ENCODE measurements at places on chromosomes 3 and 15.

DNA sequence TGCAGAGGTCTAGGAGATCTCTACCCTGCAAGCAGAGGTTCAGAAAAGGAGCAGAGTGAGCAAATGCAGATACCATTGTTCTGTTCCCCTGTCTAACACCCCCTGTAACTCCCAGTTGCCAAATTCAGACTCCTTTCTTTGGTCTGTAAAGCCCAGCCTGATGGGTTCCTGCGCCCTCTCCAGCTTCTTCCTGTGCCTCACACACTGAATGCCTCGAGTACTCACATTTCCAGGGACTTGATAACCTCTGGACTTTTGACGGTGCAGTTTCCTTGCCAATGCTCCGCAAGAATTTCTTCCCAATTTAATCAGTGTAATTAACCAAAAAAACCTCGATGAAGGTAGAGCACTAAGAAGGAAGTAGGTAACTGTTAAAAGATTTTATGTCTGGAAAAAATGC is 19.3 kb downstream of the PDE8A start:
- no peak for DNase-seq

DNA sequence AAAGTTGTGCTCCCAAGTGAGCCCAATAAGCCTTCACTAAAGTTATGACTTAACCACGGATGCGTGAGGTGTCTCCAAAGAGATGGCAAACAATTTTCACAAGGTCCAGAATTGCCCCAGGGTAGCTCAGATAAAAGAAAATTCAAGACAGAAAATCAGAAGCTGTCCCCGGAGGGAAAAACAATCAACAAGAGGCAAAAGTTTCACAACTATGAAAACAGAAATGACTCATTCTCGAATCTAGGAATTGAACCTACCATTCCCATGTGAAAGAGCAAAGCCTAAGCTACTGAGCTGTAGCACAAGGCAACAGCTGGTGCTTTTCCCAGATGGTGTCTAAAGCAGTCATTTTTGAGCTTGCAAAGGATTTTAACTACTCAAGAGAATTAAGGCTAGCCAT is 33.5 kb upstream of the MKRN3 start:
- no peak for DNase-seq

DNA sequence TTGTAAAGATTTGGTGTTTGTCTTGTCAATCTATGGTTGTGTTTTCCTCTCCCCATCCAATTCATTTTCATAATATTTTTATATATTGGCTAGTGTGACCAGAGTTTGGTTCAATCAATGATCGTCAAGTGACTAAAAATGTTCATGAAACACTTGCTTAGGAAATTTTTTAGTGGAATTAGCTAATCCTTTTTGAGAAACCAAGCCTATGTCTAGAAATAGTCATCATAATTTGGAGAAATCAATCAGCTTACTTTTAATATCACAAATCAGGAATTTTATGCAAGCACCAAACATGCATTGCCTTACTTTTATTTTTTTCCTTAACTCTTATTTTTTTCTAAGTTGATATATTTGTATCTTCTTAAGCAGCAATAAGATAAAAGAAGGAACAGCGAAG is 403.1 kb upstream of the TBL1XR1 start:
- no peak for DNase-seq

GRCh38 chr3:43155464-43156121 is 49.7 kb upstream of the POMGNT2 start:
- peak; percentile 16 for DNase-seq

DNA sequence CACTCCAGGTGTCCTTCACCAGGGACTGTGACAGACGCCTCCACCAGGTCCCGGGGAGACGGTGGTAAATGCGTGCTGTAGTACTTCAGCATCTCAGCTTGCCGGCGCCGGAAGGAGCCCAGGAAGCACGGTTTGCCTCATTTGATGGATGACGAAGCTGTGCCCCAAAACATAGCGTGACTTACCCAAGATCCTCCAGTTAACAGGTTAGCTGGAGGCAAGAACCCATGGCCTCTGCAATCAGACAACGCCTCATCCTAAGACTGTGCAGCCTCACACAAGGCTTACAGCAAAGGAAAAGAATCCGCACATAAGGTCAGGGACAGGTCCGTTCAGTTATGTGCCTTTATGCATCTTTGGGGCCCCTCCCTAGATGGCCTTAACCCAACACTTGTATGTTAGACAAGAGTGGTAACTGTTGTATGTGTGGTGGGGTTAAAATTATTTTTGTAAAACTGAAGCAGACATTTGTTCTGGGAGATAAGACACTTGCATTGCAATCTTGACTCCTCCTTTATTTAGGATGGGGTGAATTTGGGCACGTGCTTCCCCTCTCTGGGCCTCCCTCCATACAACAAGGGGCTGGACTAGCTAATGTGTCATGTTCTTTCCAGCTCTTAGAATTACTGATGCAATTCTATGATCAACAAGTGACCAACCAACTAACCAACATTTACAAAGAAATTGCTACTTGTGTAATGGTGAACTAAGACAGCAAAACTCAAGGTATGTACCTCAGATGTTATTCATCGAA is 39.4 kb downstream of the VGLL4 start:
- DNase-seq, result no peak

DNA sequence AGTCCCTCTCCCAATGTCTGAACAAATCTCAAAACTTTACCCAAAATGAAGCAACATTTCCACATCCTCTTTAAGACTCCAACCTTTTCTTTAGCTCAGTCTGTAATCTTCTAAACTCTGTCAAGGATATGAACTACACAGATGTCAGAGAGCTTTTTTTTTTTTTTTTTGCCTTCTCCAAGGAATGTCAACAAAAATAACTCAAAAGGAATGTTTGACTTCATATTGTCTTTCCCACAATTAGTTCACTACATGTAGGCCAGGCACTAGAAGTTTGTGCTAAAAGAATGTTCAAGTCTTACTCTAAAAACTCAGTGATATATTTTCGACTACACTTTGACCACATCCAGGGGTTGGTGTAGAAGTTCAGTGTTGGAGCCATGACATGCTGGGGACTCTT is 37.1 kb downstream of the ADAMTS9 start:
- DNase-seq, result no peak
